ENCODE measurements at places on chromosomes 6 and 20. TPM values are rescaled to one million over a fixed set of nuclear protein-coding genes. Genes with fewer than 3 reads are reported as not detected.

The CASS4 gene
- total RNA-seq, result 0.89 TPM

The HTR1B gene
- 0.10 TPM for total RNA-seq

The CAP2 gene
- 10.2 TPM for total RNA-seq

The LY6G6C gene
- total RNA-seq, result 20.4 TPM

The TUBB2B gene
- 17.8 TPM for total RNA-seq

The NR2E1 gene
- total RNA-seq, result not detected

The TASP1 gene
- 18.5 TPM for total RNA-seq

The ZDHHC14 gene
- 5.5 TPM for total RNA-seq

The TSBP1 gene
- not detected for total RNA-seq

- peak; percentile 63 for DNase-seq
These were observed 184.7 kb upstream of the PREP start for GRCh38 chr6:105587349-105588122.

DNA sequence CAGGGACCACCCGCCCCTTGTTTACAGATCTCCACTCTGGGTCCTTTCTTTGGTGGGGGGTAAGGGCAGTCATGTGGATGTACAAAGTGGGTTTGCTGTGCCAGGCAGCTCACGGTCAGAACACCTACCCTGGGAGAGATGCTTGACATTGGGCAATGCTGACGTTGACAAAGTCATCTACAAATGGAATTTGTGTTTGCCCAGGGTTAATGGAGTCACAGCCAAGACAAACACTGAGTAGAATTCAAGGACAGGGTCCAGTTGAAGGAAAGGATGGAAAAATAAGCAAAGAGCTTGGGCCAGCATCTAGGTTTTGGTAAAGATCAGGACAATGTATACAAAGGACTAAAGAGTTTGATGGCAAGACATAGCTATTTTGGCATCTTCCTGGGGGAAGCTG lies 54.7 kb downstream of the MOCS1 start:
- no peak for DNase-seq

- DNase-seq, result no peak
These were observed 63.2 kb downstream of the PDE10A start for GRCh38 chr6:165599596-165600487.

DNA sequence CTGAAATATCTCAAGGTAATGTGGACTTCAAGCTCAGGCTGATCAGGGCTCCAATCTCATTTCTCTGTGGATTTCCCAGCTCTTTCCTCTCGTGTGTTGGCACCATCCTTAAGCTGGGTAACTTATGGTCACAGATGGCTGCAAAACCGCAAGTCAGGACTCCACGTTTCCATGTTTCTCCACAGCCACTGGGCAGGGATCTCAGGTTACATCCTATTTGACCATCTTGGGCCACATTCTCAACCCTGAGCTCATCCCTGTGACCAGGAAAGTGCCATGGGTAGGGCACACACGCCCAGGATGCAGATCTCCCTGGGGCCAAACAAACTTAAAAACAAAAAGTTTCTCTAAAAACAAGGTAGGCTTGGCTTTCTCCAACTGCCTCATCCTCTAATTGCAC lies 15.4 kb downstream of the RPS6KA2 start:
- DNase-seq, result no peak

DNA sequence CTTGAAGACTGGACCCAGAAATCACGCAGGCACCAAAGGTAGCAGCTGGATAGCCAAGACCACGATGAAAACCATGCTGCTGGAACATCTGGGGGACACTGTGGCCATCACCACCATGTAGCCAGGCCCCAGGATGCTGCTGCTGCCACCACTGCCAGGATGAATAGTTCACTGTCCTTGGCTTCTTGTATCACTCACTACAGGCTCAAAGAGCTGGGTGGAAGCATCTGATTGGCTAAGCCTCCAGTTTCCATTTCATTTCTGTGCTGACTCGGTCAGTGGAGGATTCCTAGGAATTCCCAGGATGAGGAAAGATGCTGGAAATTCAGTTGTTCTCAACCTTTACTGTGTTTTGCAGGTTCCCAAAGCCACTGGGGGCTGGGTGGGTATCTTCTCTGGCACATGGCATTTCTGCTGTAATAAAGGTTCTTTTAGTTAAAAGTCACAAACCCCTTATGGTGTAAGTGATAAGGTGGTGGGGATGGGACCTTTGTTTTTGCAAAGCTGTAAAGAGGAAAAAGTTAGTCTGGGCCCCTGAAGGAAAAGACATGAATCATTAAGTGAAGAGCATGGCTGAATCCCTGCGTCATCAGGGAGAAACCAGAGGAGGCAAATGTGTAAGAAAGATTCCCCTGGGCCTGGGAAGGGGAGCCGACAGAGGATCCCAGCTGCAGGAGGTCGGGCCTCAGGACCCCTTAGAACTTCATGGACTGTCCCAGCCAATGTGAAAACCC lies 75.6 kb upstream of the RNF24 start:
- DNase-seq, result no peak

GRCh38 chr20:55919319-55919718 lies 86.0 kb downstream of the CBLN4 start:
- no peak for DNase-seq

- no peak for DNase-seq
These were observed 34.6 kb upstream of the NKX2-2 start for GRCh38 chr20:21548390-21549035.

GRCh38 chr6:25042536-25042935 lies 106.8 kb upstream of the RIPOR2 start:
- no peak for DNase-seq

- DNase-seq, result no peak
These were observed 184.8 kb upstream of the SASH1 start for GRCh38 chr6:148157841-148158240.

Measured in skin of body (tissue), 3 donors.